ENCODE measurements at places on chromosomes 1 and 21.

DNA sequence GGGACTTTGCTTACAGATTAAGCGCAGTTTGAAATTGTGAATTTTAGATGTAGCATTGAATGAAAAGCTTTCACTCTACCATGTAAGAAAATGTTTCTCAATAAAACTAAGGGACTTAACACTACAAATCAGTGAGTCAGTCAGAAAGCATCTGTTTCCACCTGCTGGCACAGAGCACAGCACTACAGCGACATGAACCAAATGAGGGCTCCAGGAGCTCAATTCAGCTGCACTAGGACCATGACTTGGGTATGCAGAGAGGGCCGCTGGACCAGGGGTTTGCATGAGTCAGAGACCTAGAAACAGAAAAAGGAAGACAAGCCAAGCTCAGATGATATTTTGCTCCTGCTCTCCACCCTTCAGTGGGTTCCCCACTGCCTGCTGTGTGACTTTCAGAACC lies 5.2 kb downstream of the SUSD4 start:
- no peak for DNase-seq

DNA sequence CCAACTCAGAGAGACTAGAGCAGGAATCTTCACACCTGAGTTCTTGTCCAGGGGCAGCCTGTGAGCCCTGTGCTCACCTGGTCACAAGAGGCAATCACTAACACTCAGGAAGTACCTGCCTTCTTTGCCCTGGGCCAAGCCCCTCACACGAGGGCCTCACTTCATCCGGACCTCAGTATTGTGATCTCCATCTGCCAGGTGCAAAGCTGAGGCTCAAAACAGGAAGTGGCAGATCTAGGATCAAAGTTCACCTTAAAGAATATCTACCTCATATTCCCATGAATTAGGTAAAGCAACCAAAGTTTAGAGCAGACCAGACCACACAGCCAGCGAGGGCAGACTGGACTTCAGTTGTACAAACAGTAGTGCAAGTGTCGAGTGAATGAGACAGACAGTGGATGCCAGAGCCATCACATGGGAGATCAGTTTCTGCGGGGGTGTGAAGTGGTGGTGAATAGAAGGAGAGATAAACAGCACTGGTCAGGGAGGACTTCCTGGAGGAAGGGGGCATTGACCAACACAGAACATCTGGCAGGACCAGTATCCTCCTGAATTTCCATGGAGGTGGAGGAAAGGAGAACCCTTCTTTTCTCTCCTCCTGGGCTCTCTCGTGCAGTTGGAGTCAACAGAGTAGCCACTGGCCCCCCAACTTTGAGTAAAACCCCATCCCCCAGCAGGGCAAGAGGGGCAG lies 116.6 kb upstream of the ZBTB40 start:
- DNase-seq = no peak

- no peak for DNase-seq
Measured at GRCh38 chr1:220182656-220183055, 88.7 kb downstream of the IARS2 start.

GRCh38 chr1:111218701-111219556 lies 8.6 kb upstream of the CHI3L2 start:
- no peak for DNase-seq

DNA sequence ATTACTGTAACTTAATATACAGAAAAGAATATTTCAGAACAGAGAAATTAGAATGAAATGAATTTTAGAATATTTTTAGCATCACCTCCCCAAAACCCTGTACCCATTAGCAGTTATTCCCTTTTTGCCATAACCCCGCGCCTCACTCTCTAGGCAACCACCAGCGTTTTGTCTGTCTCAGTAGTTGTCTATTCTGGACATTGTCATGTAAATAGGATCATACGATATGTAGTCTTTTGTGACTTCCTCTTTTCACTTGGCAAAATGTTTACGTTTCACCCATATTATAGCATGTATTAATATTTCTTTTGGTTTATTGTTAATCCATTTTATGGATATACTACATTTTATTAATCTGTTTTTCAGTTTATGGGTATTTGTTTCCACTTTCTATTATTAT lies 24.9 kb downstream of the SOAT1 start:
- DNase-seq = no peak

- DNase-seq = no peak
Measured at GRCh38 chr1:171595324-171595723, 26.7 kb upstream of the MYOCOS start.

- no peak for DNase-seq
Measured at GRCh38 chr1:219900201-219900600, 28.2 kb downstream of the SLC30A10 start.

DNA sequence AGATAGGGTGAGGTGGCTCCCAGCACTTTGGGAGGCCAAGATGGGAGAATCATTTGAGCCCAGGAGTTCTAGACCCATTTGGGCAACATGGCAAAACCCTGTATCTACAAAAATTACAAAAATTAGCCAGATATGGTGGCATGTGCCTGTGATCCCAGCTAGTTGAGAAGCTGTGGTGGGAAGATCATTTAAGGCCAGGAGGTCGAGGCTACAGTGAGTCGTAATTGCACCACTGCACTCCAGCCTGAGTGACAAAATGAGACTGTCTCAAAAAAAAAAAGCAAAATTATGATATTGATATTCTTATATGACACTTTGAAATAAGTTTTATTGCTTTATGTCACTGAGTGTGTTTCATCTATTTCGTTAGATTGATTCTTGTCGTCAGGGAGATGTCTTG lies 7.4 kb downstream of the ACADM start:
- no peak for DNase-seq

GRCh38 chr1:222828939-222829338 lies 14.1 kb downstream of the DISP1 start:
- DNase-seq = no peak

DNA sequence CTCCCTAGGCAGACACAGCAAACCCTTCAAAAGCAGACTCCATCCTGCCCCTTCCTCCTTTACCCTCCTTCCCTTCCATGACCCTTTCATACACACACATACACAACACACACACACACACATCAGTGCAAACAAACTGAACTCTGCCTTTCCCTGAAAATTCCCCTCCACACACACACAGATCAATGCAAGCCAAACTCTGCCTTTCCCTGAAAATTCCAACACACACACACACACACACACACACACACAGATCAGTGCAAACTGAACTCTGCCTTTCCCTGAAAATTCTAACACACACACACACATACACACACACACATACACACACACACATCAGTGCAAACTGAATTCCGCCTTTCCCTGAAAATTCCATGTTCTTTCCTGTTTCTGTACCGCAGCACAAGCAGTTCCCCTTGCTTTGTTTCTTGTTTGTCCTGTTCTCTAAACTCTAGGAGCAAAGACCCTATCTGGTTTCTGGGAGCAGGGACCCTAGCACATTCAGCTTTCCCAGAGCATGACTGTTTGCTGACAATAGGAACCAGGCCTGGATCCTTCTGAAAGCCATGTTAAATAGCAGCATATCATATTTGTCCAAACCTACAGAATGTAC lies 91.0 kb downstream of the PTPN14 start:
- DNase-seq = no peak

- DNase-seq = no peak
Measured at GRCh38 chr1:158101927-158102326, 78.8 kb upstream of the CD1D start.

GRCh38 chr1:37398096-37398495 lies 76.3 kb upstream of the ZC3H12A start:
- no peak for DNase-seq

DNA sequence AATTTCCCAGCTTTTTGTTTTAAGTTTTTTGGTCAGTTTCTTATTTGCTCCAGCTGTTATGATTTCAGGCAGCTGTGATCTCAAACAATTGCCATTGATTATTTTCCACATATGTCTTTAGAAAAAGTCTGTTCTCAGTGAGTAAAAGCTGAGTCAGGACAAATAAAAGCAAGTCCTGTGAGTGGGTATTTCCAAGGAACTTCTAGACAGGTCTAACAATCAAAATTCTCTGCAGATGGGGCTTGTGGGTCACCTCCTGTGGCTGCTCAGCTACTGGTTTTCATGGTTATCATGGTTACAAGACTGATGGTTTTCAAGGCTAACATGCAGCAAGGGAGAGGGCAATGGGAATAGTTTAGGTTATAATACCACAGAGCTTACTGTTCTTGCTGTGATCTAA lies 585.7 kb downstream of the LMO4 start:
- no peak for DNase-seq

DNA sequence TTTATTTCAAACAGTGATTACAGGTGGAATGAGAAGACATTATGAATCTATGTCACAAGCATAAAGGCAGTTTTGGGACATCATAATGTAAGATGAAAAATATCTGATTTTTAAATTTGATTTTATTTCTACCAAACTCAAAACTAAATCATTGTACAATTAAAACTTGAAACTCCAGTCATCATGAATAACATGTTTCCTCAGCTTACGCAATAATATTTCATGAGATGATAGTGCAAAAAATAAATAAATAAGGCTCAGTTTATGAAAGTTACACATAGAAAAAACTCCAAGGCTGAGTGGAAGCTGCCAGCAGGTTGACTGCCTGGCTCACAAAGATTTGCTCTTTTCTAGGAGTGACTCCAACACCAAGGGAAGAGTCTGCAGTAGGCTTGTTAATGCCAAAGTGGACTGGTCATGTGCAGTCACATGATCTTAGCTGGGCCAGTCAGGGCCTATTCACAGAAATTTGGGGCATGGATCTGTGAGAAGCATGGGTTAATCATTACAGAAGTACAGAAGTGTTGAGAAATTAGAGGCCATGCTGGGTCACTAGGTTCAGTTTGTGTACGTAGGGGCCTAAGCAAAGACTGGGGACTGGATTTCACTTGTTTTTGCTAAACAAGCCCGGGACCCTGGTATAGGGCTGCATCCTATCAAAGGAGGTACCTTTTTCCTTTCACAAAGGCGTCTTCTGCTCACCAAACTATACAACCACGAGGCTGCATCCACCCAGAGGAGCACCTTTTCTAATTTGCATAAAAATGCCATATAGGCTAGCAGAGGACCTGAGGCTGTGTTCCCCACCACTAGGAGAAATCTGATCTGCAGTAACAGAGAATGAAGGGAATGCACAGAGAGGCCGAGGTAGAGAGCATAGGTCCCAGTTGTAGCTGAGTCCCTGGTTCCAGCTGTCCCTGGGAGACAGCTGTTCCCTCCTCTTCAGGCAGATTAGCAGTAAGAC lies 4.9 kb upstream of the ABCA4 start:
- DNase-seq = no peak

DNA sequence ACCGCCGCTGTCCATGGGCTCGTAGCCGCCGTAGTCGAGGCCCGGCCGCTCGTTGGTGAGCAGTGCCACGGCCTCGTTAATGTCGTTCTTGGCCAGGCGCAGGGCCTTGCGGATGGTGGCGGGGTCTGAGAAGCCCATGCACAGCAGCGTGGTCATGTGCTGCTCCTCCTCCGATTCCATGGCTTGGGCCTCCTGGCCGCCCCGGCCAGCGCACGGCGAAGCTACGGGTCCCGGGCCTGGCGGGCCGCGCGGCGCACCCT lies 300 bp downstream of the USP24 start:
- no peak for DNase-seq

- DNase-seq = no peak
Measured at GRCh38 chr1:196897158-196897828, 9.4 kb downstream of the CFHR4 start.

DNA sequence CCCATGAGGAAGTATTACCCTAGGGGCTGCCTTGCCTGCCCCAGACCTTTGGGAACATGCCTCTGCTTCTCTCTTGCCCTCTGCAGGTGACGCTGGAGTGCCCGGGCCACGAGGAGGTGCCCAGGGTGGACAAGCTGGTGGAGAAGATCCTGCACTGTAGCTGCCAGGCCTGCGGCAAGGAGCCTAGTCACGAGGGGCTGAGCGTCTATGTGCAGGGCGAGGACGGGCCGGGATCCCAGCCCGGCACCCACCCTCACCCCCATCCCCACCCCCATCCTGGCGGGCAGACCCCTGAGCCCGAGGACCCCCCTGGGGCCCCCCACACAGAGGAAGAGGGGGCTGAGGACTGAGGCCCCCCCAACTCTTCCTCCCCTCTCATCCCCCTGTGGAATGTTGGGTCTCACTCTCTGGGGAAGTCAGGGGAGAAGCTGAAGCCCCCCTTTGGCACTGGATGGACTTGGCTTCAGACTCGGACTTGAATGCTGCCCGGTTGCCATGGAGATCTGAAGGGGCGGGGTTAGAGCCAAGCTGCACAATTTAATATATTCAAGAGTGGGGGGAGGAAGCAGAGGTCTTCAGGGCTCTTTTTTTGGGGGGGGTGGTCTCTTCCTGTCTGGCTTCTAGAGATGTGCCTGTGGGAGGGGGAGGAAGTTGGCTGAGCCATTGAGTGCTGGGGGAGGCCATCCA lies 7.8 kb upstream of the HTR6 start:
- no peak for DNase-seq

- no peak for DNase-seq
Measured at GRCh38 chr1:53732409-53732808, 6.6 kb downstream of the GLIS1 start.

DNA sequence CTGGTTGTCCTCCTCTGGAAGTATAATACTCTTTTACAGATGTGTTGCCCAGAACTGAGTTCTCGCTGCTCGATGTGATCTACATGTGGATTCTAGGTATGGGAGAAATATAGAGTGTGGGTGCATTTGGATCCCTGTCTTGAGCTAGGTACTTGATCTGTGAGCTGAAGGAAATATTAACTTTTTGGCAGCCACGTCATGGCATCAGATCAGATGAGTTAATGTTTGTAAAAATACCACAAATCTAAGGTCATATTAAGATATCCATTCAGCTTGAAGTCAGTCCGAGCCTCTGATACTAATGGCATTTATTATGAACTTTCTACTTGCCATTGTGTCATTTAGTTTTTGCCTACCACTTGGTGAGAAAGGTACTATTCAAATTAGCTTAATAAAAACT lies 24.6 kb downstream of the MAPKAPK2 start:
- DNase-seq = no peak

GRCh38 chr1:16128338-16128741 lies 27.5 kb downstream of the EPHA2 start:
- DNase-seq = no peak

GRCh38 chr1:225809842-225810578 lies at the start of gene EPHX1:
Gene EPHX1 (plus strand): TSS chr1:225810124. CDS start chr1:225828730, 18,606 bp downstream.
- peak; percentile 55 for DNase-seq

DNA sequence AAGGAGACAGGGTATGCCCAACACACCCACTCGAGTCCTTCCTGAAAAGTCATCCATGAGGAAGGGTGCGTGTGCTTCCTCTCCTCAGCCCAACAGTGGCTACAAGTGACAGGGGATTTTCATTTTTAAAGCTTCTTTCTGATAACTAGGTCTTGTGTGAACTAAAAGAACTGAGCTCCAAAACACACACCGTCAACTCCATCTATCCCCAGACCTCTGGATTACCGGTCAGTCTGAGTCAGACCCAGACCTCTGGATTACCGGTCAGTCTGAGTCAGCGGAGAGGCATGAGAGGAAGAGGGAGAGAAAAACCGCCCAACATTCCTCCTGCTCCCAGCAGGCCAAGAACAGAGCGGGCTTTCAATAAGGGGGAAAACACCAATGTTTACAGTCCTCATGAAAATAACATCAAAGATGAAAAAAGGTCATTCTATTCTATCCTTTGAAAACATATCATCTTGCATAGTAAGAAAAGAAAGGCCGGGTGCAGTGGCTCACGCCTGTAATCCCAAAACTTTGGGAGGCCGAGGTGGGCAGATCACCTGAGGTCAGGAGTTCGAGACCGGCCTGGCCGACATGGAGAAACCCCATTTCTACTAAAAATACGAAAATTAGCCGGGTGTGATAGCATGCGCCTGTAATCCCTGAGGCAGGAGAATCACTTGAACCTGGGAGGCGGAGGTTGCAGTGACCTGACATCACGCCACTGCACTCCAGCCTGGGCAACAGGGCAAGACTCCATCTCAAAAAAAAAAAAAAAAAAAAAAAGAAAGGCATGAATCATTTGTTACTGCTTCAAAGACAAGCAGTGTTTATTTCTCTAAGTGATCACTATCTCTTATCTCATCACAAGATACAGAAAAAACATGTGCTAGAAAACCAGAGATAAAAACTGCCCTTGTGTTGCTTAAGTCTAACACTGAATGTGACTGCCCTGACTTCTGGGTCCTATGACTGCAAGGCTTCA lies 3.4 kb downstream of the PTTG1IP start:
- no peak for DNase-seq

Data from stimulated activated CD4-positive, alpha-beta T cell treated with anti-CD3 and anti-CD28 coated beads, Interleukin-12 subunit alpha, Interleukin-12 subunit beta, amount 100 ng/mL, for 24 hours (primary cell).